ENCODE measurements at places on chromosomes 16 and 17.

DNA sequence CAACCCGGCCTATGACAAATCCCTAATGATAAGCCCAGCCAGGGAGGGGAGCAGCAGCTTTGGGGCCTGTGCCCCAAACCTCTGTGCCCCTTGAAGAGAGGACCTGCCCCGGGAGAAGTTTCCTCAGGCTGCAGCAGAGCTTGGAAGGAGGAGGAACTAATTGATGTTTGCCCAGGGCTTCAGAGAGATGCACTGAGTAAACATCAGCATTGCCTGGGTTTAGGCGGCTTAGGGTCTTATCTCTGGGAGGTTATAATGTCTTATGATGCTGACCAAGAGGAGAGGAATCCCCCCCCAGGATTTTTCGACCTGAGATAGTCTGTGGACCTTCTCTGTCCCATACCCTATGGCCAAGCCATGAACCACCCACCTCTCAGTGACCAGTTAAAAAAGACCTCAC is 148.7 kb upstream of the SDK2 start:
- no peak for DNase-seq

DNA sequence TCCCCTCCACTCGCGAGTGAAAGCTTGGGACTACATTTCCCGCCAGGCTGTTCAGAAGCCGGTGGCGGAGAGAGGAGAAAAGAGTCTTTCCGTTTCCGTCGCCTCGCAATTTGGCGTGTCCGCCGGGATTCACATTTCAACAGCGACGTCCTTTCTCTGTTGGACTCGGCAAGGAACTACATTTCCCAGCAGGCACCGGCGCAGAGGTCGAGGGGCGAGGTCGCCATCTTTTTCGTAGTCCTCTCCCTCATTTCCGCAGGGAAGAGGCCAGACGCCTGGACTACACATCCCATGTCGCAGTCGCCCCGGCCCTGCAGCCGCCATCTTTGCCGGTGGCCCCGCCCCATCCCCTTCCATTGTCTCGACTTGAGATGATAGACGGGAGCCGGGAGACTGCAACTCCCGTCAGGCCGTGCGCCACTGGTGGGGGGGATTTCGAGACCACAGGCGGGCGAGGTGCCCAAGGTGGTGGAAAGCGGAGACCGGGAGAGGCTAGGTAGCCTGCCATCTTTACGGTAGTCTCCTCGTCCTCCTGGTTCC is 882 bp upstream of the FBXL19 start:
- DNase-seq = peak; percentile 99

GRCh38 chr17:51354936-51355335 is 94.6 kb downstream of the UTP18 start:
- no peak for DNase-seq

DNA sequence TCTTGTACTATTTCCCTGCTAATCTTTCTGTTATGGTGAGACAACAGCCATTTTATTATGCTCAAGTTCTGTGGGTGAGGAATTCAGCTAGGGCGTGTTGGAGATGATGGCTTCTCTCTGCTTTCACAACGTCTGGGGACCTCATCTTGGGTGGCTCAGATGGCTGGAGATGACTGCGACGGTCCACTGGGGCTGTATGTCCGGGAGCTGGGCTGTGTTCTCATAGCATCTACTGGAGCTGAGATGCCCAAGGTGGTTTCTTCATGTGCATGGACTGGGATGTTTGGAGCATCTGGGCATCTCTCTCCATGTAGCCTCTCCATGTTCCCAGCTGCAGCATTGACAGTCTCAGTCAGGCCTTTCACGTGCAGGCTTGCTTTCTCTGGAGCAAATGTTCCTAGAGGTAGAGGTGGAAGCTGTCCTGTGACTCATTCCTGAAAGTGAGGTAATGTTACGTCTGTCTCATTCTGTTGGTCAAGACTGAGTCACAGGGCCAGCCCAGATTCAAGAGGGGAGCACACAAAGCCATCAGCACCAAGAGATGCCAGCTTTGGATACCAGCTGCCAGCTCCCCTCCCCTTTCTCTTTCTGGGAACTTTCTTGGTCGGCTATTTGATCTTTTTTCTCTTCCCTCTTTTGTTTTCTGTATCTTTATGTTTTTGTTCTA is 96.2 kb downstream of the RAP1GAP2 start:
- DNase-seq = peak; percentile 5

- DNase-seq = no peak
Observed at GRCh38 chr16:82236415-82236814, 66.4 kb upstream of the MPHOSPH6 start.

DNA sequence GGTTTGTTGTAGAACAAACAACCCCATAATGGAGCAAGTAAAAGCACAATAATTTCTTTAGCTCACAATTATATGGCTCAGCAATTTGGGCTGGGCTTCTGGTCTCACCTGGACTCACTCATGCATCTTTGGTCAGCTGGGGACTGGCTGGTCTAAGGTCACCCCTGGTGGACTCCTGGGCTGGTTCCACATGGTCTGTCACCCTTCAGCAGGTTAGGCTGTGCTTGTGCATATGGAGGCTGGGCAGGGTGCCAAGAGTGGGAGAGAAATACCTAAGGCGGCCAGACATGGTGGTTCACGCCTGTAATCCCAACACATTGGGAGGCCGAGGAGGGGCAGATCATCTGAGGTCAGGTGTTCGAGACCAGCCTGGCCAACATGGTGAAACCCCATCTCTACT is 27.0 kb upstream of the SMURF2 start:
- DNase-seq = no peak

DNA sequence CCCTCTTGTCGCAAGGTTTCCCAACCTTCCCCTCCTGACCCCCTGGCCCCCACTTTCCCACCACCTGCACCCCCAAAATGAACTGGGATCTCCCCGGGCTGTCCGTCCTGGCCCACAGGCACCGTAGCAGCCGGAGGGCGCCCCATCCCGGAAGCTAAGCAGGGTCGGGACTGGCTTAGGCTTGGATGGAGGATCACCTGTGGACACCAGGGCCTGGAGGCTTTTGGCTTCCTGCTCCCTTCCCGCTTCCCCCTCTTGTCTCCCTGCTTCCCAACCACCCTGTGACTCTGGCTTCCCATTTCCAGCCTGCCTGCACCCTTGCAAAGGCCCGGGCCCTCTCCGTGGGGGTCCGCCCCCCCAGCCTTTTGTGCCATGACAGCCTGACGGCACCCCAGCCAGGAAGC is 2291.3 kb downstream of the TP53TG3F start:
- DNase-seq = no peak

DNA sequence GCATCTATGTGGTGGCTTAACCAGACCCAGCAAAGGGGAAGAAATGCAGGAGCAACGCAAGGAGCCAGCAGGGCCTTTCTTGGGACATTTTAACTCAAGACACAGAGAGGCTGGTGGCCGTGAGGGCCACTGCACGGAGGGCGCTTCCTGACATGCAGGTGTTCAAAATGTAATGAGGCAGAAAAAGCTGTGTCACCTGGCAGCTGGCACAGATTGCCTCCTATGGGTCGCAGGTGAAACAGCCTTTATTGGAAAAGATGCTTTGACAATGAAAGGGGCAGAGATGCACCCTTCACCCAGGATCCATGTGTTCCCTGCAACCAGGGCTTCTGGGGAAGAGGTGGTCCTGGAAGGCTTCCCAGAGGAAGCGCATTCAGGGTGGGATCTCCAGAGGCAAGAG is 219.3 kb downstream of the XYLT1 start:
- DNase-seq = no peak

GRCh38 chr17:1447052-1447451 is 9.0 kb downstream of the CRK start:
- no peak for DNase-seq

- no peak for DNase-seq
Observed at GRCh38 chr16:27053996-27054395, 12.7 kb upstream of the C16orf82 start.

GRCh38 chr17:57338257-57338914 is 82.1 kb downstream of the MSI2 start:
- no peak for DNase-seq

DNA sequence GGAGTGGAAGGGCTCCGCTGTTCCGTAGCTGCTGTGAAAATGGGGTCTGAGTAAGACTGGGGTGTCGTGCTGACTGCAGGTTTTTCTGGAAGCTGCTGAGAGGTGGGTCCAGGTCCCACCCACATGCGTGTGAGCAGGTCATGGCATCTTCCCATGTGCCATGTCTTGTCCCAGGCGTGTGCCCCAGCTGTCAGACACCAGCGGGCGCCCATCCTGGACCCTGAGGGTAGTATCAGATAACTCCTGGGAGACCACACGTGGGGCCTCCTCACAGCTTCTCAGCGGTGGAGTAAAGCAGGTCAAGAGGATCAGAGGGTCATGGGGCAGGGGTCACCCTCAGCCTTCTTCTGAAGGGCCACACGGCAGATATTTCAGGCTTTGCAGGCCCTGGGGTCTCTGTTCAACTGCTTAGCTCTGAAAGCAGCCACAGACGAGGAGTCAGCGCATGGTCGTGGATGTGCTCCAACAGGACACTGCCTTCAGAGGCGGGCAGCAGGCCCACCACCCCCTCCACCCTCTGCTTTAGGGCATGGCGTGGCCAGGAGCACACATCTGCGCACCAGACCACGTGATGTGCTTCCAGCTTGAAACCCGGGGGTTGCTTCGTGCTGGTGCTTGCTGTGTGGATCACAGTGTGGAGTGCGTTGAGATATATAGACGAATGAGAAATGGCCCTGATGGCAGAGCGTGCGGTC is 68.7 kb downstream of the BANP start:
- no peak for DNase-seq

DNA sequence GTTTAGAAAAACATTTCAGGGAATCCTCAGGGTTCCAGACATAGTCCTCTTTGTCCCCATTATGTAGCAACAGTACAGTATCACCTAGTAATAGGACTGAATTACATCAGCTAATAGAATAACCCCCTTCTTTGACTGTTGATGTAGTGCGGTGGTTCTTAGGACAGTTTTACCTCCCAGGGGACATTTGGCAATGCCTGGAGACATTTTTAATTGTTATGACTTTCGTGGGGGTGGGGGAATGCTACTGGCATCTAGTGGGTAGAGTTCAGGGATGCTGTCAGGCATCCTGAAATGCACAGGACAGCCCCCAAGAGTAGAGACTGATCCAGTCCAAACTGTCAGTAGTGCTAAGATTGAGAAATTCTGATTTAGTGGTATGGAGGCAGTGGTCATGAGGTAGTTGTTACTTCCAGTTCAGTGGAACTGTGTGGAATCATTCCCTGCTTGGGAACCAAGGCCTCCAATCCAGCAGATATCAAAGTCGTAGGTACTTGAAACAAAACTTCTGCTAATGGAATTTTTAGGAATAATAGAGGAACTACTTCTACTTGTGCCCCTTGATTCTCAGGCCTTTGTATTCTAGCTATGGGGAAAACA is 20.3 kb downstream of the NF1 start:
- no peak for DNase-seq

GRCh38 chr17:64736804-64737492 is 74.8 kb upstream of the SMURF2 start:
- no peak for DNase-seq
